Smooth muscle cell of bladder (primary cell): ENCODE measurements at places on chromosomes 2 and 18. TPM values are rescaled to one million over a fixed set of nuclear protein-coding genes. Genes with fewer than 3 reads are reported as not detected.

The AKAIN1 gene
- total RNA-seq, result not detected in 2 replicates

The POMC gene
- 0.57 and 2.8 TPM in 2 replicates for total RNA-seq

The MPPE1 gene
- 34.0 and 38.2 TPM in 2 replicates for total RNA-seq

The SOX11 gene
- total RNA-seq, result under 0.01 TPM in 1 of 2 replicates, not detected in the other

The COLEC11 gene
- total RNA-seq, result 0.57 and 1.4 TPM in 2 replicates

The SP140L gene
- 5.5 and 7.1 TPM in 2 replicates for total RNA-seq

The ERBB4 gene
- total RNA-seq, result under 0.01 TPM in 1 of 2 replicates, not detected in the other

The BMP10 gene
- total RNA-seq, result not detected in 2 replicates
